Thyroid gland (tissue), 4 donors: ENCODE measurements at places on chromosomes 2 and 18. TPM values are rescaled to one million over a fixed set of nuclear protein-coding genes. Genes with fewer than 3 reads are reported as not detected.
A peak's percentile ranks its signal among the peaks of the same experiment; 100 is the strongest.

- DNase-seq = no peak
- no peaks in the 10 kb centered on the region for H3K4me1 ChIP-seq
- H3K36me3 ChIP-seq = no peaks in the 10 kb centered on the region
- no peak overlapping the region for H3K4me3 ChIP-seq
- H3K27ac ChIP-seq = no peak overlapping the region
Measured at GRCh38 chr2:45273412-45274249, 264.4 kb upstream of the SIX2 start.

DNA sequence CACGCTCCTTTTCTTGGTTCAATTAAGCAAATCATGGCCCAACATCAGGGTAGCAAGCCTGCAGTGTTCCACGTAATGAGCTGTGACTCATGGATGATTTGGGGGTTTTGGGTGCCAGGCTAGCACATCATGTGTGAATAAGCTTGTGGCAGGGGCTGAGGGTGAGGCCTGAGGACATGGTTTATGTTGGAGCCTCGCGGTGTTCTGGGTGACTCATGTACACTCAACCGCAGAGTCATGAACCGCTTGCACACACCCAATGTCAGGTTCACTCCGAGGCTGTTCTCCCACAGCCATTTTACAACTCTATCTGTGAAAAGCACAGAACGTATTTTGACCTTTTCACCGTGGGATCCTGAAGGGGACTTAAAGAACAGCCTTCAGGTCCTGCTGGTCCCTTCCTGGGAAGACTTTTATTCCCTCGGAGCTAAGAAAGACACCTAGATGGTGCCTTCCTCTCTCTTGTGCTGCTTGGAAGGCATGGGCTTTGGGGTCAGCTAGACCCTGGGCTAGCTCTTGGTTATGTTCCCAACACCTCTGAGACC, 139.9 kb upstream of the ZEB2 start:
- no peaks in the 10 kb centered on the region for H3K4me1 ChIP-seq
- H3K27me3 ChIP-seq = no peaks in the 10 kb centered on the region
- H3K27ac ChIP-seq = no peak overlapping the region

DNA sequence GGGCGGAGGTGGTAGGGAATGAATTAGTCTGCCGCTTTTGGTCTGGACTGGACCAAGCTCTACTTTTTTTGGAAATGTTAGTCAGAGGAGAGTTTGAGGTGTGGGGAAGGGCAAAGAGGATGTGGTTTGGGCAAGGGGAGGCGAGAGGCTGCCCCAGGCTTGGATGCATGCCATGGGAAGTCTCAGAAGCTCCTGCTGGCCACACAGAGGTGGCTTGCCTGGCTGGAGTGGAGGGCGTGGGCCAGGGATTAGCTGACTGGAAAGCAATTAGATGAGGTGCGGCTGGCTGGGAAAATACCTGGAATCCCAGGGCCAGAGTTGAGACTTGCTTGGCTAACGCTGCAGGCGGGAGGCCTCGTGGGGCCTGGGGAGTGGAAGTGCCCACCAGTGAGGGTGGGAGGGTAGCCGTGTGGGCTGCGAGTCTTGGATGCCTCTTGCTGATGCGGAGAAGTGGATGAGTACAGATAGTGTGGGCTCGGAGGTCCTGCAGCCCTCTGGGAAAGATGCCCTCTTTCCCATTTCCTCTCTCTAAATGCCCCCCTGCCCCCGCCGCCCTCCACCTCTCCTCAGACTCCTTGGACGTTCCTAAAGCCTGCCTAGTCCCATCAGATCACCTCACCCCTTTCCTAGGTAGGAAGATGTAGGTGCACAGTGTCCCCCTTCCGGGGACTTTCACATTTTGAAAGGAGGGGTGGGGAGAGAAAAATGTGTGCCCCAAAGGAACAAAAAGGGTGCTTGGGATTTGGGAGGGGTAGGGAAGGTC, 117.6 kb downstream of the SMAD7 start:
- H3K27me3 ChIP-seq = no peaks in the 10 kb centered on the region
- DNase-seq = peak; percentile 64
- H3K36me3 ChIP-seq = no peaks in the 10 kb centered on the region
- H3K27ac ChIP-seq = peak overlapping the region; percentile 54
- H3K4me1 ChIP-seq = peaks cover 34% of the 10 kb centered on the region
- H3K4me3 ChIP-seq = no peak overlapping the region

GRCh38 chr2:211181626-211182025, 625.2 kb downstream of the CPS1 start:
- no peak overlapping the region for H3K4me3 ChIP-seq
- no peaks in the 10 kb centered on the region for H3K36me3 ChIP-seq
- peaks cover 18% of the 10 kb centered on the region for H3K4me1 ChIP-seq
- DNase-seq = peak; percentile 87
- peak overlapping the region; percentile 86 for H3K27ac ChIP-seq

DNA sequence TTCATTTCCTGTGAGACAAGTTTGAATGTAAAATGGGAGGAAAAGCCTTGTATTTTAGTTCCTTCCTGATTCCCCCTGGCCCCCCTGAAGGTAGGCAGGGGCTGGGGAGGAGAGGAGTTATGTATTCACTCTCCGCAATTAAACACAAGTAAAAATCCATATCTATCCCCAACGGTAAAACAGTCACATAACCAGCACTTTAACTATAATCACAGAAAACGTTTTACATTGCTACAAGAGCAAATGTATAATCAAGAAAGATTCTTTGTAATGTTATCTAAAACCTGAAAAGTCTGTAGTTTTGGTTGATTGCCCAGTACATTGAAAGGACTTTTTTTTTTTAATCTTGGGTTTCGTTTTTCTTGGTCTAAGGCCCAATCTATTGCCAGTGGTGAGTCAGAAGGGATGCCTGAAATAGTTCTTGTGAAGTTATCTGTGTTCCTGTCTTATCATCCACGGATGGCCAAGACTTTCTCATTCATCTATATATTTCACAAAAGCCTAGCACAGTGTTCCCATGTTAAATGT, 34.5 kb upstream of the CCNYL1 start:
- H3K36me3 ChIP-seq = no peaks in the 10 kb centered on the region
- peak overlapping the region; percentile 73 for H3K27ac ChIP-seq
- no peak overlapping the region for H3K4me3 ChIP-seq
- H3K27me3 ChIP-seq = no peaks in the 10 kb centered on the region
- DNase-seq = peak; percentile 21
- H3K4me1 ChIP-seq = peaks cover 10% of the 10 kb centered on the region

DNA sequence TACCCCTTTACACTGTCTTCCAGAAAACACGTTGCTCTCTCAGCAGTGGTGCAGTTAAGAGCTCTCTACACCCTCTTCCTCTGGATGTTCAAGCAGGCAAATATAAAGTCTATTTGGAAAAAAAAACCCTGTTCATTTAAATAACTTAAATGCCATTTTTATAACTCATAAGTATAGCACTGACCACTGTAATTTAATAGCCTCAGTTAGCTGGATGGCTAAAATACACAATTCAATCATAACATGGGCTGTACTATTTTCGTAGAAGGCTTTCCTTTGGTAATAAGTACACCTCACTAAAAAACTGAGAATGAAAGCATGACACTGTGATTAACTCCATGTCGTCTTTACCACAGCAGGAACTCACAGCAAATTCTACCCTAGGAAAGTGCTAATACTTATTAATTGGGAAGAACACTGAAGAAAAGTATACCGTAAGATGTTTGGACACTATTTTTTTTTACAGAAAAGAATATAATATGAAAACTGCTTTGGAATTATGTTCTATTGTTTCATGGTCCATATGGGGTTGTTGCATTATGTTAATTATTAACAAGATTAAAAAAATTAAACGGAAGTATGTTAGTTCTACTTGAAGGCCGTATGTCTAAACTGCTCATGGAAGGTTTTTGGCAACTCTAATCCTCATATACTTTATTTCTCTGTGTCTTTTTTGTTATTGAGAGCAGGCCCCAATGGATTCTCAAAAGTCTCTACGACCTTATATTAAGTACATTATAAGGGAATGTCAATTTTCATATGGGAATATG, 269.1 kb downstream of the ZNF385B start:
- DNase-seq = no peak
- H3K4me3 ChIP-seq = no peak overlapping the region
- no peaks in the 10 kb centered on the region for H3K4me1 ChIP-seq
- no peaks in the 10 kb centered on the region for H3K36me3 ChIP-seq
- no peaks in the 10 kb centered on the region for H3K27me3 ChIP-seq

SPC25 gene
- total RNA-seq = not detected

DNA sequence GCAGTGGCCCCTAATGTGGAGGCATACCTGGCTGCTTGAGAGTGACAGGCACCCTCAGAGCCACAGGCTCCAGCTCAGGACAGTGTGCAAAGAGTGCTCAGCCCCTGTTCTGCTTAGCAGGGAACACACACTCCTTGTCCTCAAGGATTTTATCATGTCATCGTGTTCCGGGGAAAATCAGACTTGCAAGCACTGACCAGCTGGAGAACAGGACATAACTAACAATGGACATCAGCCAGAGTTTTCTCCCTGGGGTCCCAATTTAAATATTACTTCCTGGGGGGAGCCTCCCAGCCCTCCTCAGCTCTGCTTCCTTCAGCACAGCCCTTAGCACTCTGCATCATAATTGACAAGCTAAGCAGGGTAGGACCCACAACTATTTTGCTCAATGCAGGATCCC, 175.4 kb upstream of the ACAA2 start:
- no peaks in the 10 kb centered on the region for H3K27me3 ChIP-seq
- peaks cover 12% of the 10 kb centered on the region for H3K4me1 ChIP-seq
- no peaks in the 10 kb centered on the region for H3K36me3 ChIP-seq
- peak overlapping the region; percentile 22 for H3K27ac ChIP-seq
- H3K4me3 ChIP-seq = no peak overlapping the region
- DNase-seq = no peak
